ENCODE measurements at places on chromosomes 2 and 18. TPM values are rescaled to one million over a fixed set of nuclear protein-coding genes. Genes with fewer than 3 reads are reported as not detected.

DNA sequence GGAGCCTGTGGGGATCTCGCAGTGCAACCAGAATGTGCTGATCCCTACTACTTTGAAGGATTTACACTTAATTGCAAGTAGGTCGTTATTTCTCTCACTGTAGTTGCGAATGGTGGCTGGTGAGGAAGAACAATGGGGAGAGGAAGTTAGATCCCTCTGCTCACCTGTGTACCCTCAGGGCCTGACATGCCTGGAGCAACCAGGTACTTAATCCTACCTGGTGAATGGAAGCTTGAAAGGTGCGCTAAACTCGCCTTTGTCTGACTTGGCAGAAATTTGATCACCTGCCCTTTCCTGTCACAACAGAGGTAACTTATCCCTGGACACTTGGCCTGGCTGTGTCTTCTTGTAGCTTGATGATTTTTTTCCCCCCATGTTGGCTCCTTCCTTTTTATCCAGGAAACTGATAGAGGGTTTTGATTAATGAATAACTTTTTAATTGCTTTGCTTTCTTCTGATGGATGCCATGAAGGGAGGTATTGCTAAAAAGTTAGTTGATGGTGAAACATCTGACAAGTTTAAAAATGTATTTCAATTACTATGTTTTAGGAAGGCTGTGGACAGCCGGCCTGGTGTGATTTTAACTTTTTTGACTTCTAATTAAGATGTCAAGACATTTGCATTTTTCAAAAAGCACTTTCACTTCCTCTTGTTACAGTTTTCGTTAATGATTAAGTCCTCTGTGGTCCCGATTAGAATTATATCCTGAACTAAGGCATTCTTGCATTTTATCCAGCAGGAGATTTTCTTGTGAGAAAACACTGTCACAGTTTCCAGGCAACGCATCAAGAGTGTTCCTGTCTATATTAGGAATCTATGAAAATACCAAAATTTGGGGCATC lies 9.2 kb downstream of the SGPP2 start:
- DNase-seq, result no peak

DNA sequence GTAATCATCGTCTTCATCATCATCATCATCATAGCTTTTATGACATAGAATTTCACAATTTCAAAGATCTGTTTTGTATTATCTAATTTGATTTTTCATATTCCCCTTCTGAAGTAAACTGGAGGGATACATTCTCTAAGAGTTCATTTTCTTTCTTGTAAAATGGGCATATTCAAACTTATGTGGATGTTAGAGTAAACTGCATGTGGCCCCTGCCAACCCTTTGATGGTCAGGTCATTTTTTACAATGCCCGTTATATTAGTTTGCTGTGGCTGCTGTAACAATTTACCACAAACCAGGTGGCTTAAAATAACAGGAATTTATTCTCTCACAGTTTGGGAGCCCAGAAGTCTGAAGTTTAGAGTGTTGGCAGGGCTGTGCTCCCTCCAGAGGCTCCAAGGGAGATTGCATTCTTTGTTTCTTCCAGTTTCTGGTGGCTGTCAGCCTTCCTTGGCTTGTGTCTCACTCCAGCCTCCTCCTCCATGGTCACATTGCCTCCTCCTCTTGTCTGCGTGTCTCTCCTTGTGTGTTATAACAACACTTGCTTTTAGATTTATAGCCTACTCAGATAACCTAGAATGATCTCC lies 127.5 kb upstream of the MMADHC start:
- DNase-seq, result no peak

Gene KATNAL2
- total RNA-seq, result 4.8 TPM

DNA sequence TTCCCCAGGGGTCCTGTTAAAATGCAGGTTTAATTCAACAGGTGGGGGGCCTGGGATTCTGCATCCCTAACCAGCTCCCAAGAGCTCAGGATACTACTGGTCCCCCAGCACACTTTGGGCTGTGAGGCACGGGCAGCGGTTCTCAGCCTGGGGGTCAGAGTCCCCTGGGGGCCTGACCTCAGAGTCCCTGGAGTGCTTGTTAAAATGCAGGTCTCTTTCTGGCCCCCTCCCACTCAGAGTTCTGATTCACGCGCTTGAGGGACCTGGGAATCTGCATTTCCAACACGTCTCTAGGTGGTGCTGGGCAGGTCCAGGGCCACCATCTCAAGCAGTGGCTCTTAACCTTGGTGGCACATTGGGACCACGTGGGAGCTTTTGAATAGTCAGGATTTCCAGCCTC lies 2.8 kb upstream of the OTOS start:
- no peak for DNase-seq

Gene TMEM178A
- total RNA-seq, result 1.5 TPM

DNA sequence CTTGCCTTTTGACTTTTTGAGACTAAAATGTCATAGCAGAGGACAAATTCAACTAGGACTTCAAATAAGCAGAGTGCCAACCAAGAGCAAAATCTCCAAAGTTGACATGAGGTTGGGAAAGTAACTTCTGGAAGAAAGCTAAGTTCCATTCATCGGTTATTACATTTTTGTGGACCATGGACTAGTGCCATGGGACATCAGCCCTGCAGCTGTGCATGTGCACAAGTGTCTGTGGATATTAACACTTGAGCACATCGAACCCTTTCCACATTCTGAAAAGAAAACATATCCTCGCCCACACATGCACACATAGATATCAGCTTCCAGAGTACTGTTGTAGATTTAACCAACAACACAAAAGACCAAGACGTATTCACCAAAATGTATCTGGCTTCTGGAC lies 262.6 kb downstream of the NYAP2 start:
- no peak for DNase-seq

DNA sequence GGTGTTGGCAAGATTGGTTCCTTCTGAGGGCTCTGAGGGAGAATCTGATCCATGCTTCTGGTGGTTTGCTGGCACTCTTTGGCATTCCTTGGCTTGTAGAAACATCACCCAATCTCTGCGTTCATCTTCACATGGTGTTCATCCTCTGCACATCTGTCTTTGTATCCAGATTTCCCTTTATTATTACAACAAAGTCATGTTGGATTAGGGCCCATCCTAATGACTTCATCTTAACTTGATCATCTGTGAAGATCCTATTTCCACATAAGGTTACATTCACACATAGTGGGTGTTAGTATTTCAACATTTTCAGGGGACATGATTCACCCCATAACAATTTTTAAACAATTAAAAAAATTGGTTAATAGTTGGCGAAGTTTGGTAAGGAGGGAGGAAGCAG lies 177.4 kb upstream of the CWC22 start:
- DNase-seq, result no peak

Gene PMAIP1
- 0.87 TPM for total RNA-seq

DNA sequence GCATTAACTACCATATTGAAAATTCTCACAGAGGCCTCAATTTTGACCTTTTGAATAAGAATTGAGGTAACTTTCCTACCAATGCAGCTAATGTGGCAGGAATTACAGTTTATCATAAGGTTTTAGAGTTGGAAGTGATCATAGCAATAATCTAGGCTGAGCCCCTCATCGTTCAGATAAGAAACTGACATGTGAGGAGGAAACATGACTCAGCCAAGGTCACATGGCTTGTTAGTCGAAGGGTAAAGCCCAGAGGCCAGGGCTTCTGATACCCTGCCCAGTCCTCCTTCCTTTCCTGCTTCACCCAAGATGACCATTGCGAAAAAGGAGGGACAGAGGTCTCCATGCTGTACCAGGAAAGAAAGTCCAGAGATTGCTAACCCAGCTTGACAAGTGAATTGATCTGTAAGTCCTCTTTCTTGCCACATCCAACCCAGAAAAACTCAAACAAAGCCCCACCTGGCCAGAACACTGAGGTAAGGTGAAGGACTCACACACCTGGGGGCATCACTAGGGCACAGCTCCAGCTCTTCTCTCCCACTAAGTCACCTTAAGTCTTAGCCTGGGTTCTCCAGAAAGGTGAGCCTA lies 174.8 kb downstream of the EN1 start:
- DNase-seq, result no peak

DNA sequence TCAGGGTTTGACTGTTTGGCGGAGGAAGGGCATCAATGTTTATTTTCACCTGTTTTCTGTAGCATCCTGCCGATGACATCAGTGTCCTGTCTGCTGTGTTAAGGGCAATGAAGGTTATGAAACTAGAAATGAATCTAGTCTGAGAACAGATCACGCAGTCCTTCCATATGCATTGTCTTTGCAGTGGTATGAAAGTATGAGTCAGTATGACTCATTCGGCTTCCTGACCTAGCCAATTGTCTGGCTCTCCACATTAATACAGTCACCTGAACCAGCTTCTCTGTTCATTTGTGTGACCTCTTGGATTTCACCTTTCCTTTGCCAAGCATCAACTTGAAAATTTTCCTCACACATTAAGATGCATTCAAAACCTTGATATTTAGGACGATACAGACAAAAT lies 353.8 kb downstream of the RND3 start:
- DNase-seq, result no peak

Gene CASP8
- 25.2 TPM for total RNA-seq

- no peak for DNase-seq
Observed at GRCh38 chr18:3604235-3604497, 154.2 kb downstream of the TGIF1 start.

GRCh38 chr2:30994227-30995056 lies 143.8 kb downstream of the GALNT14 start:
- no peak for DNase-seq

Gene OR6B2
- not detected for total RNA-seq

DNA sequence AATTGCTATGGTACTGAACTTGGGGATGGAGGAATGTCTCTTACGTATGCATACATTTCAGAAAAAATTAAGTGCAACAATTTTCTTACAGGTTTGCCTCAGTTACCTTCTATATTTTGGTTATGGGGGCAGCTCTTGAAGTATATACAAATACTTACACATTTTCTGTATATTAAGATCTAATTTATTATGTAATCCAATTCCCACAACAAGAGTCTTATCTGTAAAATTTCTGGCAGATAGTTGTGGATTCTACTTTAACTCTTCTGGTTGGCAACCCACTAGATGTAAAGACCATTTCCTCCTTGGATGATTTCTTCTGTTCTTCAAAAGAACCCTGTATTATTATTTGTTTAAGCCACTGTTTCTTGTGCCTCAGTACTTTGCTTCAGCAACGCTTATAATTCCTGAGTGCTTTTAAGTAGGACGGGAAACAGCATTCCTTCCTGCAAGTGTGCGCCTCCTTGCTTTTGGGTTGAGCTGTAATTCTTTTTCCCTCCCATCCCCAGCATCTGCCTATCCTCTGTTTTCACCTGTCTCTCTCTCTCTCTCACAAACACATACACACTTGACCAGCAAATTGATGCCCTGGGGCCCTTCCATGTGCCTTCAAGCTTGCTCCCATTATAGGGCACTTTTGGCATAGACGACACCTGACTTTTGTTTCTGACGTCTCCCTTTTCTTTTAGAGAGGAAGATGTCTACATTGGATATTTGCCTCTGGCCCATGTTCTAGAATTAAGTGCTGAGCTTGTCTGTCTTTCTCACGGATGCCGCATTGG lies 61.4 kb downstream of the ACSL3 start:
- DNase-seq, result no peak

Gene IL36RN
- not detected for total RNA-seq

DNA sequence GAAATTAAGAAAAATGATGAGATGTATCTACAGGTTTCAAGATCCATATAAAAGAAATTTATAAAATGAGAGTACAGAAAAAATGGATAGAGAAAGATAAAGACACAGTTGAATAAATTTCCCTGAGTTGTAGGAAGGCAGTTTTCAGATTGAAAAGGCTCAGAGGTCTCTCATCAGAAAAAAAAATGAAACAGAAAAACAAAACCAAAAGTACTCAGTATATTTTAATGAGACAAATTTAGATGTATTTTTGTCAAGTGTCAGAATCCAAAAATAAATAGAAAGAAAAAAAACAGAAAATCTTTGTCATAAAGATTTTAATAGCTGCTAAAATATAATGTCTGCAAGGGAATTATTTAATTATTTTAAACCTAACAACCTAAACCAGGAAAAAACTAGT lies 520.5 kb downstream of the KCNJ3 start:
- DNase-seq, result no peak

DNA sequence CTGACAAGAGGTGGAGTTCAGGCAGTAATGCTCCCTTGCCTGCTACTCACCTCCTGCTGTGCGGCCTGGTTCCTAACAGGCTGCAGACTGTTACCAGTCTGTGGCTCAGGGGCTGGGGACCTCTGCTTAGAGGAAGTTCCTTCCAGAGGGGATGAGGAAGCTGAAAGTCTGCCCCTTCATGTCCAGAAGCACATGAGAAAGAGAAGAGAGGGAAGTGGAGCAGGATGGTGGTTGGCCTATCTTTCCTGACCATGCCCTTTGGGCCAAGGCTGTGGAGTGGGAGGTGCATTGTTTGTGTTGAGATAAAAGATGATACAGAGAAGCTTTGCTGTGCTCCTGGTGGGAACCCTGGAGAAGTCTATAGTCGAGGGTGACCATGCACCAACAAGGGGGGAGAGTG lies 112.5 kb downstream of the LPIN1 start:
- DNase-seq, result no peak

Gene MEP1B
- total RNA-seq, result 0.42 TPM

Gene GPR155
- total RNA-seq, result 8.9 TPM

DNA sequence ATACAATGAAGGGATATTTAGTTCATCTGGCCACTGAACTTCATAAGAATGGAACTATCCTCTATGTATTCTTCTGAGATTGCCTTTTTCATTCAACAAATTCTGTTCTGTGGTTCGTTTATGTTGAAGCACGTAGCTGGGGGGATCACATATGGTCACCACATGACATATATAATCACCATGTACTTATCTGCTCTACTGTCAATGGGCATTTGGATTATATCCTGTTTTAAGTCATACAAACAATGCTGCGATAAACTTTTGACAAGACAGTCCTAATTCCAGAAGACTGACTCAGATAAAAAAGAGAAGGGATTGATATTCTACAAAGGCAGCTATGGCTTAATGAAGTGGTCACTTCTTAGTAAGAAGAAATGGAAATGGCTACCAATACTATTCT lies 116.0 kb upstream of the CCDC195 start:
- DNase-seq, result no peak

Gene FAP
- total RNA-seq, result 24.7 TPM

DNA sequence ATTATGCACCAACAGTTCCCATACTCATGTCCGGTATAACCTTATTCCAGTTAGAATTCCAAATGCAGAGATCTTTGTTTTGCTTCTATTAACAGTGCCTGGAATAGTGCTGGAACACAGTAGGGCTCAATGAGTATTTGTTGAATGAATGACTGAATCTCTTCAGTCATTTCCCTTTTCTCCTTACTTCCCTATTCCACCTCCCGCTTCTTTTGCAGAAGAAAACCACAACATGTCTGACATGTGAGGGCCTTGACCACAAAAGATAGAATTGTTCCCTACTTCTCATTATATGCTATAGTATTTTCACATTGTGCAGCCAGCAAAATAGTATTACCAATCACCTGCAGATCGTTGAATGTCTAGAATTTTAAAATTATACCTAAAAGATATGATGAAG lies 19.5 kb upstream of the HNRNPLL start:
- DNase-seq, result no peak

- DNase-seq, result no peak
Observed at GRCh38 chr18:42813570-42813969, 301.9 kb downstream of the RIT2 start.

GRCh38 chr2:204060841-204061240 lies 124.3 kb downstream of the ICOS start:
- no peak for DNase-seq

Gene CCDC121
- total RNA-seq, result 2.2 TPM

GRCh38 chr2:65456886-65457285 lies 24.5 kb upstream of the SPRED2 start:
- no peak for DNase-seq
